ENCODE measurements at places on chromosomes 11 and 22. TPM values are rescaled to one million over a fixed set of nuclear protein-coding genes. Genes with fewer than 3 reads are reported as not detected.

DNA sequence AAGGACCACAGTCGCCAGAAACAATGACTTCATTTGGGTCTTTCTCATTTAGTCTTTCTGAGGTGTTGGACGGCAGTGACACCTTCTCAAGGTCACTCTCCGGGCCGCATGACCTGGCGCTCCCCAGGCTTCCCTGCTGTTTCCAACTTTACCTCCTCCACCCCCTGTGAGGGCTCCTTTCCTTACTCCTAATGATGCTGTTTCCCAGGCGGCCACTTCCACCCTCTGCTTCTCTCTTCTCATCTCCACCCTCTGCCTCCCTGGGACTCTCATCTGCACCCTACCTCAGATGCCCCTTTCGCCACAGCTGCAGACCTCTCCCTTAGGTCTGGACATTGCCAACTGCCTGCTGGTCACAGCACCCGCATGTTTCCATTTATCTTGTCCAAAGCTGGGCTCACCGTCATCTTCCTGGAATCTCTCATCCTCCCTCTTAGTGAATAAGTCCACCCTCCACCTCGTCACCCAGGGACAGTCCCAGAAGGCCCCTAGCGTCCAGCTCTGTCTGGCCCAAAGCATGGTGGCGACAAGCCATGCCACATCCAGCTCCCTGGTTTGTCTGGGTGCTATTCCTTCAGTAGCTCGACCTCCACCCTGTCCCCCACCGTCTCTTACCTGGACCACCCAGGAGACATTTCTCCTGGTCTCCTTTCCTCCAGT lies 113.8 kb downstream of the BUD13 start:
- no peak for DNase-seq

Gene ZDHHC8
- 3.5 TPM for total RNA-seq

Gene SYCE3
- total RNA-seq = not detected

Gene SAA4
- not detected for total RNA-seq

- DNase-seq = no peak
Observed at GRCh38 chr11:45106440-45106839, 40.0 kb upstream of the PRDM11 start.

DNA sequence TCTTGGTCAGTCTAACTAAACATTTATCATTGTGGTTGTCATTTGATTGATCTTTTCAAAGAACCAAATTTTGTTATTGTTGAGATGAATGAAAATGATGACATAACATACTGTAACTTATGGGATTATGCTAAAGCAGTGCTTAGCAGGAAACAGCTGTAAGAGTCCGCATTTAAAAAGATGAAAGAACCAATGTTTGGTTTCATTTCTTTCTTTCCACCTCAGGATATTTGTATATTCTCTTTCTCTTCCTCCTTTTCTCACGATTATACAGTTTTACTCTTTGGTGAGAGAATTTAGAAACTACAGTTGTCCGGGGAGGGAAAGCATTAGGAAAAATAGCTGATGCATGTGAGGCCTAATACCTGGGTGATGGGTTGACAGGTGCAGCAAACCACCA lies 23.1 kb downstream of the PIH1D2 start:
- DNase-seq = no peak

- DNase-seq = no peak
Observed at GRCh38 chr11:105821372-105821771, 200.7 kb downstream of the MSANTD4 start.
